AG10803 (cell line): ENCODE measurements at places on chromosomes 3 and 15.

- no peak for DNase-seq
Measured at GRCh38 chr3:10602769-10603768, 97.7 kb upstream of the ATP2B2 start.

- peak; percentile 18 for DNase-seq
Measured at GRCh38 chr3:156332304-156332703, 211.9 kb downstream of the KCNAB1 start.

- DNase-seq: no peak
Measured at GRCh38 chr3:40997711-40998519, 201.4 kb upstream of the CTNNB1 start.

DNA sequence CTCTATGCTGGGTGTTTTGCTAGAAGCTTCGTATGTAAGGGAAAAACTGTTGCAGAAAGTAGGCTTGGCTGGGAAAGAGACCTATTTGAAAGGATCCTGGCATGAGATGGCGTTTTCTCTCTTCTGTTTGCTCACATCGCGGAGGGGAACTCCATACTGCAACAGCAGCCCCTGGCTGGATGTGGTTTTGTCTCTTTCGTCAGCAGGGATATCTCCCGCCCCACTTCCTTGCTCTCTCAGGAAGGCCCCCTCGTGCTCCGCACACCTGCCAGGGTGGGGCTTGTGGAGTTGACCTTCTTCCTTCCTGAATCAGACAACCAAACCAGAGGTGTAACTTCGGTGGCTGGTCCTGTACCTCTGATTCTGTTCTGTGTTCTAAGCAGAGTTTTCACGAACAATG is 26.4 kb upstream of the MYZAP start:
- no peak for DNase-seq

DNA sequence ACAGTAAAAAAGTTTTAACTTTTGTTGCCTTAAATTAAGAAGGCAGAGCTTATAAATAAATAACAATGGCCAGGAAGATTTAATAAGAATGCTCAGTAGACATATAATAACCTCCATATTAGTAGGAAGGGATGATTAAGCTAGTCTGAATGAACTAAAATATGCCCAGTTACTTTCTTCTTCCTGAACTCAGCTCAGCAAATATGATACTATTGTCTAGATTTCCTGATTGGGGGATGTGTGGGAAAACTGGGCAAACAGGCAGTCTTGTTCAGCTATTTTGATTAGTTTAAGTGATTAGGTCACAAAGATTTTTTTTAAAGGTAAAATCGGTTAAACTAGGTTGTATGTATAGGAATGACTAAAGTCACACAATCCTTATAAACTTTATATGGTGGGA is 167.2 kb upstream of the SLC2A2 start:
- DNase-seq: no peak
